CD4-positive, alpha-beta memory T cell (primary cell): ENCODE measurements at places on chromosomes 2 and 18. TPM values are rescaled to one million over a fixed set of nuclear protein-coding genes. Genes with fewer than 3 reads are reported as not detected.

CPLX4 gene
- total RNA-seq = not detected

PROM2 gene
- total RNA-seq = 1.1 TPM

VAMP5 gene
- 25.5 TPM for total RNA-seq

INPP5D gene
- total RNA-seq = 127 TPM

DTNB gene
- 42.1 TPM for total RNA-seq

CACNB4 gene
- 0.64 TPM for total RNA-seq

CROCC2 gene
- total RNA-seq = not detected

SERPINB2 gene
- 1.2 TPM for total RNA-seq

PDK1 gene
- 36.8 TPM for total RNA-seq

EFR3B gene
- 0.14 TPM for total RNA-seq

RPRM gene
- not detected for total RNA-seq

WDCP gene
- total RNA-seq = 20.5 TPM

G6PC2 gene
- not detected for total RNA-seq

ELOA2 gene
- not detected for total RNA-seq

SULT6B1 gene
- not detected for total RNA-seq

TMEM247 gene
- total RNA-seq = not detected

RUFY4 gene
- total RNA-seq = 0.81 TPM

REEP1 gene
- 0.15 TPM for total RNA-seq

INHBB gene
- total RNA-seq = not detected

LRATD1 gene
- not detected for total RNA-seq

KCNK3 gene
- total RNA-seq = not detected

AKAIN1 gene
- not detected for total RNA-seq

TEX44 gene
- not detected for total RNA-seq

IL1A gene
- not detected for total RNA-seq

FBXO48 gene
- total RNA-seq = 6.5 TPM

OLA1 gene
- 31.2 TPM for total RNA-seq

POTEI gene
- total RNA-seq = not detected

AOX1 gene
- total RNA-seq = not detected

LRRTM4 gene
- not detected for total RNA-seq

CHMP3 gene
- 83.3 TPM for total RNA-seq

ZNF385B gene
- not detected for total RNA-seq

GNLY gene
- total RNA-seq = 17.2 TPM

MAP2 gene
- total RNA-seq = 0.41 TPM

ABCB11 gene
- not detected for total RNA-seq

ST6GAL2 gene
- not detected for total RNA-seq

C2orf92 gene
- 13.0 TPM for total RNA-seq

CDH19 gene
- not detected for total RNA-seq

FOXD4L1 gene
- 0.52 TPM for total RNA-seq

CRYGD gene
- not detected for total RNA-seq

PTPRN gene
- not detected for total RNA-seq

RNF103 gene
- total RNA-seq = 33.7 TPM

ARHGEF4 gene
- total RNA-seq = 2.6 TPM

MAB21L4 gene
- not detected for total RNA-seq

GLI2 gene
- total RNA-seq = not detected

VWC2L gene
- not detected for total RNA-seq

SERPINB4 gene
- not detected for total RNA-seq

SLC35F6 gene
- 22.2 TPM for total RNA-seq

GPR45 gene
- total RNA-seq = not detected

CNTNAP5 gene
- total RNA-seq = not detected

TGIF1 gene
- total RNA-seq = 90.0 TPM

MOCOS gene
- total RNA-seq = not detected

ZBTB7C gene
- total RNA-seq = not detected

POTEJ gene
- not detected for total RNA-seq

REG3G gene
- not detected for total RNA-seq

ASXL3 gene
- total RNA-seq = not detected

TBR1 gene
- not detected for total RNA-seq

ADD2 gene
- 1.1 TPM for total RNA-seq
